Right ventricle myocardium inferior (tissue), 1 donor: ENCODE measurements at places on chromosomes 3 and 15.

DNA sequence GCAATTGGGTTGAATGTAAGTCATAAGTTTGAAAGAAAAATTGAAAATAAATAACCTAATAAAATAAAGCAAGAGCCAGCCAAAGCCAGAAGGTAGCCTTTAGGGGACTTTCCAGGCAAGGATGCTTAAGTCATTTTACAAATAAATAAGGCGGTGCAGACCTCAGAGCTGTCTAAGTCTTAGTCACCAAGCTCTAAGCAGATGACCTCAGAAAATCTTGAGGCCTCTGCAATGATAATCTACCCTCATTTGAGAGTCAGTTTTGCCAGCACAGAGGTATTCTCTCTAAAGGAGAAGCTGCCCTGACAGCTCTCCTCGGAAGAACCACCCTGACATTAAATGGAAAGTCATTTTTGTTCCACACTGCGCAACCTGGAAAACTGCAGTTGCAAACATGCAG is 113.9 kb downstream of the OXNAD1 start:
- no peak for DNase-seq

- DNase-seq: no peak
Observed at GRCh38 chr3:55639896-55640765, 153.0 kb upstream of the WNT5A start.

DNA sequence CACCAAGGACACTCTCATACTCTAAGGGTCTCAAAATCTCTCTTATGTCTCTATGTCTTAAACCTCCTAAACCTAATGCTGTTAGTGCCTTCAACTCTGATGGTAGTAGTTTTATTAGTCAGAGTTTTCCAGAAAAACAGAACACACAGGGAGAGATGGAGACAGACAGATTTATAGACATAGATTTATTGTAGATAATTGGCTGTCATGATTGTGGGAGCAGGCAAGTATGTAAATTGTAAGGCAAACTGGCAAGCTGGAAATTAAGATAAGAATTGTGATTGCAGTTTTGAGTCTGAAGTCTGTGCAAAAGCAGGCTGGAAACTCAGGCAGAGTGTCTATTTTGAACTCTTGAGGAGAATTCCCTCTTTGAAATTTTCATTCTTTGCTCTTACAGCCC is 96.3 kb upstream of the ROBO1 start:
- DNase-seq: no peak

DNA sequence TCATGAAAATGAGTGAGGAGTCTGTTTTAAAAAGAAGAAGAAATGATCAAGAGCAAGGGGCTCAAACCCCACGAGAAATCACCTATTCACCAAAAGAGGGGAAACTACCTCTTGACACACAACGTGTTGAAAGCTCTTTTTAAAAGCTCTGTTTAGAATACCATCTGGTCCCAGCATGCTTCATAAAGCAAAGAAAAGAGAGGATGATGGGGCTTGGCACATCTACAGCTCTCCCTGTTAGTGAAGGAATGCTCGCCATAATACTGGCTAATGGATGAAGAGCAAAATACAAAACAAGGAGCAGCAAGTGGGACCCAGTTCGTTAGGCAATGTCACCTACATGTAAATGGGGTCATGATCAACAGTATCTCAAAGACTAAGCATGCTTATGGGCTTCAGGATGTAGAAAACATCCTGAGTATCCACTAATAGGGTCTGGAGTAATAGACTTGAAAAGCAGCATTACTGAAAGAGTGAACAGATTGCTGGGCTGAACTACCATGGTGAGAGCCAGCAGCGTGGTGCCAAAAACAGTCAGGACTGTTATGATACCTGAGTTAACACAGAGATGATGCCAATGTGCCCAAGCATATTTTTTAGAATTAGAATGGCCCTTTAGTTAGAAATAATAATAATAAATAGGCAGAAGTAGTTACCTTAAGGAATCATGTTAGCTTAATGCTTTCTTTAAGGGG is 159.7 kb upstream of the POU1F1 start:
- no peak for DNase-seq

DNA sequence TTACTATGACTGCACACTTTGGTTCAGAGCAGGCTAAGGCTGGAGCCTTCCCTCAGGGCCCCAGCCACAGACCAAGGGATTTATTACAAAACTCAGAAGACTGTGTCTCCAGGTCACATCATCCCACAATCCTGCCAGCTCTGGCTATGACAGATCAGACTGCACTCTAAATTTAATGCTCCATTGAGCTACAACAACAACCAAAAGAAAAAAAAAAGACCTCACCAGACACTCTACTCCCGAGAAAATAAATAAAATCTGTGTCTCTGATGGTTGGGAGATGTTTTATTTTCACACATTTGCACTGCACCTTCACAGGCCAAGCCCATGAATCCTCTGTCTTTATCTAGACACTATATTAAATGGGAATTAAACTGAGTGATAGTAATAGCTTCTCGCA is 50.8 kb upstream of the CTNNB1 start:
- DNase-seq: no peak

DNA sequence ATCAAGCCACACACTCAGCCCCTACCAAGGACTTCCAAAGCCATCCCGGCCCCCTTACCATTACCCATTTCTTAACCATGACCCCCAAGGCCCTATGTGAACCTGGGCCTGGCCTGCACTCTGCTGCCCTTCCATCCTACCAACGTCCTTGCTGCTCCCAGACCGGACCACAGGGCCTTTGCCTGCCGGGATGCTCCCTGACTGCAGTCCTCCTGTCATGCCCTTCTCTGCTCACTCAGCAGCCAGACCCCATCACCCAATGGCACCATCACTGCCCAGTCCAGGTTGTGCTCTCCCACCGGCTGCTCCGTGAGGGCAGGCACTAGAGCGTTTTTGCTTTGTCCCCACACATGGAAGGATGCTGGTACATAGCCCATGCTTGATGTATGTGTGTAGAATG is 73.7 kb downstream of the OCA2 start:
- no peak for DNase-seq

DNA sequence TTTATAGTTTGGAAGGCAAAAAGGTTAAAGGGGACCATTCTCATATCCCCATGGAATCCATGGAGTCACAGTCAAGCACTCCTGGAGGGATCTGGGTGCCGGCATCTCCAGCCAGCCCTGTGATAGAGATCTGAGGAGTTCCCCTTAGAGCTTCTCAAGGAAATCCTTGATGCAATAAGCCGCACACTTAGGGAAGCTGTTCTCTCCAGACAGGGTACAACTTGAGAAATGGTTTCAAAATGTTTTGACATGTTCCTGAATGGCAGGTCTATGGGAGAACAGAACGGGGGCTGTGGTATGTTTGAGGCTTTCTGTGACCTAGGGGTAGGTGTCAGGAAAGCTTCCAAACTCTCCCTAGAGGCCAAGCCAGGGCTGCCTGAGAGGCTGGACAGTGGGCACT is 292.9 kb downstream of the TLE3 start:
- no peak for DNase-seq

DNA sequence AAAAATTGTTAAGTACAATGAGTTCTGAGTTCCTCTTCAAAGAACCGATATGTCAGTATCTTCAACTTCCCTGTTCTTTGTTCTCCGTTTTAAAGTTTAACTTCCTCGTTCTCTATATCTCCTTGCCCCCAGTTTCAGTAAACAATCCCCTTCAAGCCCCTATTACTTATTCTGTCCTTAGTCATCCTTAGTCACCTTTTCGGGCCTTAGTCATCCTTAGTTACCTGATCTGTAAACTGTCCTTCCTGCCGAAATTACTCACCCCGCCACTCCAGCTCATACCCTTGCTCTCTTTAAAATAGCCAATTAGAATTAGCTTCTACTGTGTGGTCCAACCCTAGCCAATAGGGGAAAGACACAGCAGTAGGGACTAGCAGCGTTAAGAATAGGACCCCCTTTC is 1165.6 kb downstream of the NSUN3 start:
- DNase-seq: no peak

- DNase-seq: no peak
Observed at GRCh38 chr15:73079565-73079964, 27.3 kb downstream of the NEO1 start.

DNA sequence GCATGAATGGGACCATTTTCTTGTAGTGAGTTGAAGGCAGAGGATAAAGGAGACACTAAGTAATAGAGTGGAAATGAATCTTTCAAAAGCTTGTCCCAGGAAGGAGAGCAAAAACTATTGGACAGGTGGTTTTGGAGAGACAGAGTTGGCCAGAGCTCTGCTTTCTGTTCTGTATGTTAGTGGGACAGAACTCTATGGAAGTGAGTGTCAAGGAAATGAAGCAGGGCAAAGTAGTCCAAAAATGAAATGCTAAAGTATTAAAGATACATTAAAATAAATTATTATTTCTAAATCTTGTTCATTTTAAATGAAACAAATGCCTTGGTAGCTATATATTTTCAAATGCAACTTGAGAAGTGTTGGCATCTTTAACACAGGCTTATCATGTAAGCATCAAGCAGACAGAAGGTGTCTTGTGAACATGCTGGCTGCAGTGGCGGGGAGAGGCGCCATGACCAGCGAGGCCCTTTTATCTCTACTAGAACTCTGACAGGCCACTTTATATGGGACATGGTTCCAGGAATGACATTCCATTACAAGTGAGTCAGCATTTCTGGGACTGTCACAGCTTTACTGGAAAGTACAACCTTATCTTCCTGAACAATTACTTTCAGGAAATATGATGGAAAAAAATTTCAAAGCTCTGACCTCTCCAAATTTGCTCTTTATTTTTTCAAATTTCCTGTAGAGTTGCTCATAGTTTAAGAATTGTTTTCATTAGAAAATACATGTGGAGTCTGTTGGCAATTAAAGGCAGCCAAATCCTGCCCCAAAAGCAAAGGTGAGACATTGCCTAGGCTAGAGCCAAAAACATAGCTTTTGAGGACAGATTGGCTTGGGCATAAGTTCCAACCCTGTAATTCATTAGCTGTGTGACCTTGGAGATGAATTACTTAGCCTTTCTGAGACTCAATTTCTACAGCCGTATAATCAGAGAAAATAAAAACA is 106.5 kb downstream of the ECT2 start:
- peak; percentile 67 for DNase-seq

DNA sequence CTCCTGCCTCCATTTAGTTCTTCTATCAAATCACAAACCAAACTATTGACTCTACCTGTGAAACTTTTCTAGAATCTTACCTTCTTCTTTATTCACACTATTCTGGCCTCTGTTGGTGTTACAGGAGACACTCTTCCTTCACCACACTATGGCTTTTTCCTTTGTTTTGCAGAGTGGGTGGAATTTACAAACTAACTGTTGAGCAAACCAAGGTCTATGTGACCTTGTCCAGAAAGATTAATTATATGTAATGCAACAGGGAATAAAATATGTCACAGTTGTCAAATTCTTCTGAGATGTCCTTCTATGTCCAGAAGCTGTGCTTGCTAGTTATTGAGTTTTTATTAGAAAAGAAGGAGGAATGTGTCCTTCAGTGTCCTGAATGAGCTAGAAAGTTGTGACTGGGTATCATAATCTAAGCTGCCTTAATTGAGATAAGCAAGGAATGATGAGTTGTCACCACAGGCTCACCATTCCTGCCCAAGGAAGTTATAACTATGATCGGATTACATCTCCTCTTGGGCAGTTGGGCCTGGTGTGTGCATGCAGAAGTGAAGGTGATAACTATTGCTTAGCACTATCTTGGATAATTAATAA is 21.7 kb downstream of the ARL14 start:
- no peak for DNase-seq

- DNase-seq: no peak
Observed at GRCh38 chr3:107124885-107125284, 252.4 kb upstream of the CCDC54 start.

DNA sequence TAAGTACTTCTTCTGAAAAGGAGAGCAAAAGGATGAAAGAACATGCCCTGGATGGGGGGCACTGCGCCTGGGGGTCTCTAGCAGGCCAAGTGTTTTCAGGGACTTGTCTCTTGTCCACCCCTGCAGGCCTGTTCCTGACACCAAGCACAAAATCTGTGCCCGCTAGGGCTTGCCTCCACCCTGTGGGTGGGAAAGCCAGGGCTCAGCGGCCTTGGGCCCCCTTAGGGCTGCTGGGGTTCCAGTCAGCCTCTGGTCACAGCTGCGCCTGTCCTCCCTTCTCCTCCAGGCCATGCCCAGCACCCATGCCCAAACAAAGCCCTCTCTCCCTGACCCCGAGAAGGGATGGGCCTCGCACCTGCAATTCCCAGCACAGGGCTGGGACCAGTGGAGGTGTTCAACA is 71.1 kb upstream of the TRPM1 start:
- DNase-seq: no peak

- no peak for DNase-seq
Observed at GRCh38 chr3:188239577-188239976, 85.6 kb downstream of the LPP start.

- DNase-seq: no peak
Observed at GRCh38 chr15:33068511-33068990, 126.0 kb downstream of the FMN1 start.

- no peak for DNase-seq
Observed at GRCh38 chr15:39205506-39206371, 375.1 kb upstream of the THBS1 start.

GRCh38 chr3:23831517-23832394 is 26.0 kb downstream of the UBE2E1 start:
- DNase-seq: no peak

DNA sequence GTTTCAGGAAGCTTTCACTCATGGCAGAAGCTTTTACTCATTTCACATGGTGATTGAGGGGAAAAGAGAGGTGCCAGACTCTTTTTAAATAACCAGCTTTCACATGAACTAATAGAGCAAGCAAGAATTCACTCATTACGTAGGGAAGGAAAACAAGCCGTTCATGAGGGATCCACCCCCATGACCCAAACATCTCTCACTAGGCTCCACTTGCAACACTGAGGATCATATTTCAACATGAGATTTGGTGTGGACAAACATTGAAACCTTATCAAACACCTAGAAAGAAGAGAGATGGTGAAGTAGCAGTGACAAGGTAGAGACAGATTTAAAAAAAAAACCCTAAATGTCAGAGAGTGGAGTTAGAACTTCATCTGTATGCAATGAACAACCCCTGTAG is 408.6 kb upstream of the PDZRN3 start:
- no peak for DNase-seq

DNA sequence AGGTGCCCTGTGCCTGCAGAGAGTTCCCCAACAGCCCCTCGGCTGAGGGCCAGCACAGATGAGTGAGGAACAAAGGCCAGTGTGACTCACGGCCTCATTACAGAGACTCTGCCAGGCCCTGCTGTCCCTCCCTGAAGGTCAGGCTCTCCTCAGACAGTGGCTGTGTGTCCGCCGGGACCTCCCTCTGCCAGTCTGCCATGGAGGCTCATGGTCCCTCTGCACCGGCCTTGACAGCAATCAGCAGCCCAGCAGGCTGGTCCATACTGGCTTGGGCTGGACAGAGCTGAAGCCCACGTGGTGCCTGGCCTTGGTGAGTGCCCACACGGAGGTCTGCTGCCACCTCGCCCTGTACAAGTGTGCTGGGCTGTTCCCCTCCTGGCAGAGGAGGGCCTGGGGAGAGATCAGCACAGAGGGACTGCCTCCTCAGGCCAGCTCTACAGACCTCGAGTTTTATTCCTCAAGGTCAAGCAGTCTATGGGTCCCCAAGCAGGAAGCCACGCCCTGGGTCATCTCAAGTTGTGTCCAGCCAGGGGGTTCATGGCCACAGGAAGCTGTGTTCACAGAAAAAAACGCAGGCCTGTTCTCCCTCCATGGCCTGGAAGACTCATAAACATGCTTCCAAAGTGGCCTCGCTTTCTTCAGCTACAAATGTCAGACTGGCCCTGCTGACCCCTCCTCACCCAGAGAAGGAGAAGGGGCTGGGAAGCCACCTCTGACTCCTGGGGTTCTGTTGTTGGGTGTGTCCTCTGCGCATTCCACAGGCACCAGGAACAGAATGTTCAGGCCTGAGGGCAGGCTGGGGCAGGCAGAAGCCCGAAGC is 27.0 kb downstream of the SLC41A3 start:
- DNase-seq: no peak

GRCh38 chr15:68797191-68797590 is 23.5 kb downstream of the ANP32A start:
- DNase-seq: no peak
